CD4-positive, alpha-beta T cell treated with Interleukin-15 for 4 hours (primary cell): ENCODE measurements at places on chromosomes 2 and 18.
A peak's percentile ranks its signal among the peaks of the same experiment; 100 is the strongest.

- DNase-seq: no peak
These were observed 789.8 kb upstream of the FSHR start for GRCh38 chr2:49943944-49944778.

- DNase-seq: no peak
These were observed 460.6 kb downstream of the CNTNAP5 start for GRCh38 chr2:124485659-124486058.

DNA sequence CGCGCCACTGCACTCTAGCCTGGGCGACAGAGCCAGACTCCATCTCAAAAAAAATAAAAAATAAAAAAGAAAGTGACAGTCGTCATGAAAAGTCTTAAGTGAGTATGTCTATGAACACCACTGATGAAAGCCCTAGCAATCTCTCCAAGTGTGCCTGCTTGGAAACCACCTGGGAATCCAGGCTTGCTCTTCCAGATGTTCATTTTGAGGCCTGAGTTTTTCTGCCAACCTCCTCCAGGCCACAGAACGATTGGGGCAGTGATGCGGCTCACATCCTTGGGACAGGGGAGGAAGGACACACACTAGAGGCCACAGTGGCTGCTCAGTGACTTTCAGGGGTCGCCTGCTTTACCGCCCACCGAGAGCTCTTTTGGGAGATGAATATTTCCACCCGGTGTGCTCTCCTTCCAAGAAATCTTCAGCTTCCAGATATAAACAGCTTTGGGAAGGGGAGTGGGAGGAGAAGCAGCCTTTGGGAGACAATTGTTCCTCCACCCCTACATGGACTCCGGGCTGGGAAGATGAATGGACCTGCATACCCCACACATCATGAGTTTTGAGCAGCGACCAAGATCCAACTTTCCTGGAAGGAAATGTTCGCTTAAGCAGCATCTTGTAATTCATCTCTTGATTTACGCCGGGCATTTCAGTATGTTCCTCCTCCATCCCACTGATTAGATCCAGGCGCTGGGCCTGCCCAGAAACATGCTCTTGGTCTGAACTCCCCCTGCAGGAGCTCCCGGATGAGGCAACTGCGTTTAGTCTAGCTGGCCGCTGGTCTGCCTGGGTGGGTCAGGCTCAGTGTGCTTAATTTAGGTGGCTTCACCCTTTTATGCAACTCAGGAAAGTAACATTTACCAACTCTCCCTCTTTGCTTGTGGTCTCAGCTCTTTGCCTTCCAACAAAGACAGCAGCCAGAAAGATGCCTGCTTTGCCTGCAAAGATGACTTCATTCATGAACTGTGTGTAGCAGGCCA lies 6.2 kb upstream of the ARMC9 start:
- no peak for DNase-seq

GRCh38 chr2:236051806-236052205 lies 116.4 kb downstream of the GBX2 start:
- no peak for DNase-seq

- no peak for DNase-seq
These were observed 100.6 kb downstream of the MYO1B start for GRCh38 chr2:191345788-191346187.

- no peak for DNase-seq
These were observed 158.6 kb downstream of the HNMT start for GRCh38 chr2:138122891-138123290.

DNA sequence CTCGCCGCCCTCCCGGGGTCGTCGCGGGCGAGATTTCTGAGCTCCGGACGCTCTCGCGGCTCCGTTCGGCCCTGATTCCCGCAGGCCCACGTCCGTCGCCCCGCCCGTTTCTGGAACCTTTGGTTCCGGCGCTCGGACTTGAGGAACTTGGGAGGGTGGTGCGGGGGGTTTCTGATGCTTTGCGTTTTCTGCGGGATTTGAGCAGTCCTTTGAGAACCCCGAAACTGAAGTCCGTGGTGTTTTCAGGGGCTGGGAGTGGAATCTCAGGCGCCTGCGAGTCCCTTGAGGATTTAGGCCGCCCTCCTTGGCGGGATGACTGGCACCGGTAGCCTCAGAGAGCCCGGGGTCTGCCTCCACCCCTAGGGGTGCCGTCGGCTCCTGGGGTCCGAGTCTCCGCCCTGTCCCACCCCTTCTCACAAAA lies 336 bp downstream of the THNSL2 start:
- no peak for DNase-seq

DNA sequence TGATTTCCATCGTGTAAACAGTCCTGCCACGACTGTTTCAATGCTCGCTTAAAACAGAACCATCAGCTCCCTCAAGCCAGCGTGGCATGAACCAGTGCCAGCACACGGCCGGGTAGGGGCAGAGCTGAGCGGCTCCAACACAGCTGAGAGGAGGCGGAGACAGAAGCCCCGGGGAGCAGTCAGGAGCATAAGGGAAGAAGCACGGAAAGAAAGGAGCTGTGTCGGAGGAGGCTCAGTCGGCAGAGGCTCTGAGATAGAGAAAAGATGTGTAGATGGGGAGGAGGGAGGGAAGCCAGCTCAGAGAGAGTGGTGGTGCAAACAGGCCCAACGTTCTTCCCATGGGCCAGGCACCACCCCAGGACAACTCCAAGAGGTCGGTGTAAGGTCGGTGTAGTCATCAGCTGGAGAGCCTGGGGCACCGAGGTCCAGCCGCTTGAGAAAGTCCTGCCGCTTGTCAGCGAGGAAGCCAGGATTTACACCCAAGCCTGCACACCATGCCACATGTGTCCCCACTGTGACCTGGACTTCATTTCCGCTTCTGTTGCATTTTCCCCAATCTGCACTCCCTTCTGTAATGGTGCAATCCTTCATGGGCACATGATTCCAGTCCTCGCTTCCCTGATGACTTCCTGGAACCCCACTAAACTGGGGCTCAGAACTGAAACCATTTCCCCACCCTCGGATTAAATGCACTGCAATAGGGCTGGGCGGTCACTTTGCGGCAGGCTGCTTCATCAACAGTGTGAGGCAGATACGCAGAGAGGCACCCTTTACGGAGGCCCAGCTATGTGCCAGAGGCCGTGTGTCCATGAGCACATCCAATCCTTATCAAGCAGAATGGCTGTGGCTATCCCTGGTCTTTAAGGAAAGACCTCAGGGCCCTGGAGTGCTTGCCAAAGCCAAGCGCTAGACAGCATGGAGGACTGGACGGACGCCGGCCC lies 43.5 kb downstream of the CYP27C1 start:
- DNase-seq: no peak

DNA sequence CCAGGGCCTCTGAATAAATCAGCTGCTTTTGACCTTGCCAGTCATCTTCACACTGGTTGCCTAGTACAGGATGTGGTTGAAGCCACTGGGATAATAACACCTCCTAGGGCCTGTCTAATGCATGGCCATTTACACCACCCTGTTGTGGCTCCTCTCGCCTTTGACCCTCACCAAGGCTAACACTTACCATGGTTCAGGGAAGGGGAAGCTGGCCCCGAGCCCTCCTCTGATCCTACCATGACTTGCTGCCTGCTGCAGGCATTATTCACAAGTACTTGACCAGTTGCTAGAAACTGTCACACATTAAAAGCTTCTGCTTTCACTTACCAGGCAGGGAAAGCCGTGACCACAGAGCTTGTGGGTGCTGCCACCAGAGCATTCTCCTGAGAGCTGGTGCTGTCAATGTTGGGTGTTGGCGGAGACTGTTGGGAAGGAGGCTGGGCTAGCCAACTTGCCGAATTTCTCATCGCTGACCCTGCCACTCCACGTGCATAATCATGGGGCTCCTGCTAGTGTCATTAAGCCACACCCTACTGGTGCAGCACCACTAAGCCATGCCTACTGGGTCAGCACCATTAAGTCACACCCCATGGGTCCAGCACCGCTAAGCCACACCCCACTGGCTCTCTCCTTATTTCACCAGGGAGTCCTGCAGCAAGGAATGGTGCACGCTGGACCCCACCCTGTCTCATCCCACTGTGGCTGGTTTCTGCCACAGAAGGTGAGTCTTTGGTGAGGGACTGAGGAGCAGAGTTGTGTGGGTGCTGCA lies 47.0 kb upstream of the TTC39C start:
- peak; percentile 42 for DNase-seq

DNA sequence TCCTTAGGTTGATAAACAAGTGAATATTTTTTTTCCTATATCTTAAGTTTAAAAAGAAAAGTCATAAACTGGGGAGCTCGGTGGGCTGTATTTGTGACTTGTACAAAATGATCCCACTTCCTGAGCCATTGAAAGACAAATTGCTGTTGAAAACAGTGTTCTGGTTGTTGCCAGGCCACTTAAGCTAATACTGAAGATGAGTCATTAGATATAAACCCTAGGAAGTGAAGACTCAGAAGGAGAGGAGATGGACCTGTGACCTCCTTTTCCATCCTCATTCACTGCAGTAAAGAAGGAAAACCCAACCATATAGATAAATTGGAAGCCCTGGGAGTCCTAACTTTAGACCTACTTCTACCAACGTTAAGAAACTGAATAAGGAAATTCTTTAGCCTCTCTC lies 46.2 kb upstream of the SERPINE2 start:
- DNase-seq: no peak

DNA sequence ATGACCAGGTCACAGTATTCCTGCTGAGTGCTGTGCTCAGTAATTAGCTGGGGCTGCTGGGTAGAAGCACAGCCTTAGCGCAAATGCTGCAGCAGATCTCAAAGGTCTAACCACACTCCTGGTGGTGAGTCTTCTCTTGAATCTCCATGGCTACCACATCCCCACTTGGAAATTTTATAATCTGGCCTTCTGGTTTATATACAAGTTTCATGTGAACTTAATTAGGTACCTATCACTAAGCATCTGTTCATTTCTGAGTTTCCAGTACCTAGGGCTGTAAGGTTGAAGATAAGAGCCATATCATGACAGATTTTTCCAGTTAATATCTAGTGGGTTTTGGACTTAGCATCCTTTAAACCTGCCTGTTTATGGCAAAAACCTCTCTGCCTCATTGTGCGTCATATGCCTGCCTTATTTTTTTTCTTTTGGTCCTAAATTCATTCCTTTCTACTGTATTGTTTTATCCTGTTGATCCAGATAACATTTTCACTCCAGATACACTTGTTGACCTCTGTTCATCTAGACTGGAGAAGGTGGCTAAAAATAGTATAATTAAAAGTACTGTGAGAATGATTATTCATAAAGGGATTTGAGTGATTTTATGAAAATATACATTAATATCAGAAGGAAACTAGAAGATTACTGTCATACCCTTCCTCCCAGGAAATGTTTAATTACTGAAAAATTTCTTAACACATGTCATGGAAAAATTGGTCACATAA lies 168.4 kb upstream of the THUMPD2 start:
- DNase-seq: no peak

GRCh38 chr2:6073191-6074088 lies 381.3 kb downstream of the SOX11 start:
- DNase-seq: no peak

DNA sequence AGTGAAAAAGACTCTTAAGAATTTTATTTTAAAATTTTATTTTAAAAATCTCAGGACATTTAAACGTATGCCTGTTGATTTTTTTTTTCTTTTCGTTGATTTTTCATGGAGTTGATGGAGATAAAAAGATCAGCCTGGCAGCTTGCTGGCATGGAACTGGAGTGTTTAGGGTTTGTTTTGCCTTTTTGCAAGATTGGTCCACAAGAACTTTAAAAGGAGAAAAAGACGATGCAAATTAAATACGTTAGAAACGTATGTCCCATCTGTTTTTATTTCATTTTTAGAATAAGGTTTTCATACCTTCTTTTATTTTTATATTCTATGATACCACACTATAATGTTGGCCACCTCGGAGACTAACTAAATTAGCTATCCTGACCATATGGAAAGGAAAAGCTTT lies 254.9 kb downstream of the ARHGAP15 start:
- DNase-seq: no peak

DNA sequence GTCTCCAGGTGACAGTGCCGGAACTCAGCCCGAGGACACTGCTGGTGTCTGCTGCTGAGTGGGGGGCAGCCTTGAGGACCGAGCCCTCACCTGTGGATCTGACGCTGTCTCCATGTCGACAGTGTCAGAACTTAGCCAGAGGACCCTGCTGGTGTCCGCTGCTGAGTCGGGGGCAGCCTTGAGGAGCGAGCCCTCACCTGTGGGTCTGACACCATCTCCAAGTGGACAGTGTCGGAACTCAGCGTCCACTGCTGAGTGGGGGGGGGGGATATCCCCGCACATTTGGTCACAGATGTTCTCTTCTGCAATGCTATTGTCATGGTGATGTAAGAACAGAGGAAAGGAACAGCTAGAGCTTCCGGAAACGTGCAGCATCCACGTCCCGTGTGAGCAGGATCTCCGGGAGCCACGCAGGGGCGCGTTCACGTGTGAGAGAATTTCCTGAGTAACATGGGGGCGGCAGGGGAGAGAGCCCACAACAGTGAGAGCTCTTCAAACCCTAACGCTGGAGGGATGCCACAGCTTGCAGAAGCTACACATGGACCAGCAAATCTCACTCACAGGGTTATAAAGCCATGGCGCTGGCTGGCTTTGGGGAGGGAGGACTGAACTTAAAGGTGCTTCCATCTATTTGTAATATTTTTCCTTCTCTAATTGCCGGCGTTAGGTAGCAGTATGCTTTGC lies 250.7 kb upstream of the SALL3 start:
- no peak for DNase-seq

GRCh38 chr18:267380-267687 lies 513 bp downstream of the THOC1 start:
- no peak for DNase-seq

GRCh38 chr18:75531851-75532459 lies 104.5 kb upstream of the SMIM21 start:
- no peak for DNase-seq

DNA sequence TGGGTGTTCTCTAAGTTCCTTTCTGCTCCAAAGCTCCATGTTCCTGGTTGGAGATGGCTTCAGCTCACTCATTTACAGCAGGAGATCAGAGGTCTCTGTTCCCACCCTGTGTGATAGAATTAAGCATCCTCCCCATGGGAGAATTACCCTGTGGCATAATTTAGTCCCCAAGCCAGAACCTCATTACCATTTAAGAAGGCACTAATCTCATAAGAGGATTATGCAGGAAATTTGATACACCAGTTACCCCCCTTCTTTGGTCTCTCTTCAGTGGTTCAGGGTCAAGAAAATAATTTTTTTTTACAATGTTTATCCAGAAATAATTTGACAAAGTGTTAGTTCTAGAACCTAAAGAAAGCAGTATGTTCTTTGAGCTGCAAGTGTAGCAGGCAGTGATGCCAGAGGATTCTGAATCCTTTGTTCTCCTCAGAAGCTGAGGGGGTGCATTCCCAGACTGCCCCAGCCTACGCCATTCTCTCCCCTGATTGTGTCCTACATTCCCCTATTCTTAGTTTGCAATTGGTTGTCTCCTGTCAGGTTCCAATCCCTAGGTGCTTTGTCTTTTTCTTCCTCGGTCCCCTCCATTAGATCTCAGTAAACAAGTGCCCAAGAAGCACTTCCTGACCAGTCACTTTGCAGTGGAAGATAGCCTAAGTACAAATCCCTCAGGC lies 163.6 kb downstream of the PRKCE start:
- DNase-seq: no peak

DNA sequence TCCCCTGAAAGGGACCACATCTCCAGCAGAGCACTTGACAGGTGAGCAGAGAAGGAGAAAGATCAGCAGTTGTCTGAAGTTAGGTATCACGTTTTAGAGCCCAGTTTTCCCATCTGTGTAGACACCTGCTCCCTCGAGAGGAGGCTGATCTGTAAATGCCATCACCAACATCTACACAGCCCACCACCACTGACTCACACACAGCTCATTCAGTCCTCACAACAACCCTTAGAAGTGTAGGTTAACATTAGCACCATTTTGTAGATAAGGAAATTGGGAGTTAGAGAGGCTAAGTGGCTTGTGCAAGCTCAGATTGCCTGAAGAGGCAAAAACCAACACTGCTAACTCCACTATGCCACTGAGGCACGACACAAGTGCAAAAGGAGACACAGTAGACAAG lies 37.2 kb upstream of the STAT1 start:
- no peak for DNase-seq
